ENCODE measurements at places on chromosomes 2 and 18.

DNA sequence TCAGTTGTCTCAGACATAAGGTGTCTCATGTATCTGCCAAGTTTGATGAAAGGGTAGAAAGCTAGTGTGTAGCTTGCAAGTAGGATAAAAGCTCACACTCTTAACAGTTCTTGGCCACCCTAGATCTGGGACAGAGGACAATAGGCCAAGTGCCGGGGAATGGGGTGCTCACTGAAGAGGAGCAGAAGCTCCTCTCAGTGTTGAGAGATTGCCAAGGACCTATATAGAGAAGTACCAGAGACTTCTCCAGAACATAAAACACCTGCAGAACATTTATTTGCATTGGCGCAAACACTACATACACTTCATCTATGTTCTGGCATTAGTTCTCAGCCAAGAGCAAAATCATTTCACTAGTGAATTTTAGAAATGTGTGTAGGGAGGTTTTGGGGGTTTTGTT, 2.9 kb upstream of the GTF3C3 start:
- no peak for DNase-seq

DNA sequence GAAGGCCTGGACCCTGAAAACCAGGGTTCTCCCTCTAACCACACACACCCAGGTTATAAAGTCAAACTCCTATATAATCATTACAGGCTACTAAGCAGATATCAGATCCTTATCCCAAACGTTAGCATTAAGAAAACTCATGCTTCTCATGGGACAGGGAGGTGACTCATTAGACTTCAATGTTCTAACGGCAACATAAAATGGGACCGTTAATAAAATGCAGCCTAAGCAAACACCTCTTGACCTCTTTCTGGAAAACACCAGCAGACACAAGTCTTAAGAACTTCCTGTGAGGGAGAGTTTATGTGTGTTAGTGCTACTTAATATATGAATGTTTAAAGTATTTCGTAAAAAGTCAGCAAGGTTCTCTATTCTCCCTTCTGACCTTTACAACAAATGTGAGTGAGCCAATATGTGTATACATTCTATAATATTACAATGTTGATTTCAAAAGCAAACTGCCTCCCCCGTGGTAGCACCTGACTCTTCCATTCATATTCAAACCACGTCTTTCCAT, 31.7 kb downstream of the LPIN2 start:
- DNase-seq: no peak

DNA sequence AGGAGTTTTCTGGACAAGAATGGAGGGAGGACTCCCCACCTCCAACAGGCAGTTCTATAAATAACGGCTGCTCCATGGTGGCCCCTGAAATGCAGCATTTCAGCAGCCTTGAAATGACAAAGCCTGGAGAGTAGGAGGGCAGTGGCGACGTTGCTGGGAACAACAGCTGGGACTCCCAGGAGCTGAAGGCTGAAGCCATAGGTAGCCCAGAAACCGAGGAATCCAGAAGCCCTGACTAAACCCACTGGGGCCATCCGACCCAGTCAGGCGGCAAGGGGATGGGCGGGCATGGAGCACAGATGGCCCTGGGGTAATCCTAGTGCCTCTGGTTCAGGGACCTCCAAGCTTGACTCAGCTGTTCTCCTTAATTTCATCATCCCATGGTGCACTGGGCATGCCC, 9.0 kb downstream of the PRKAG3 start:
- no peak for DNase-seq

DNA sequence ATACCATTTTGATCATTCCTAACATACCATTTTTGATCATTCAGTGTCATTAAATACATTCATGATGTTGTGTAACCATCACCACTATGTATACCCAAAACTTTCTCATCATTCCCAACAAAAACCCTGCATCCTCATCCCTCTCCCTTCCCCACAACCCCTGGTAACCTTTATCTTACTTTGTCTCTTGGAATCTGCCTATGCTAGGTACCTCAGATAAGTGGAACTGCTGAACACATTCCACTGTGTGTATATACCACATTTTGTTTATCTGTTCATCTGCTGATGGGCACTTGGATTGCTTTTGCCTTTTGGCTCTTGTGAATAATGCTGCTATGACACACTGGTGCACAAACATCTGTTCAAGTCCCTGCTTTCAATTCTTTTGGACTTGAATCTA, 83.8 kb upstream of the TFCP2L1 start:
- no peak for DNase-seq

- DNase-seq: no peak
Measured at GRCh38 chr18:2425426-2426317, 145.6 kb downstream of the METTL4 start.

DNA sequence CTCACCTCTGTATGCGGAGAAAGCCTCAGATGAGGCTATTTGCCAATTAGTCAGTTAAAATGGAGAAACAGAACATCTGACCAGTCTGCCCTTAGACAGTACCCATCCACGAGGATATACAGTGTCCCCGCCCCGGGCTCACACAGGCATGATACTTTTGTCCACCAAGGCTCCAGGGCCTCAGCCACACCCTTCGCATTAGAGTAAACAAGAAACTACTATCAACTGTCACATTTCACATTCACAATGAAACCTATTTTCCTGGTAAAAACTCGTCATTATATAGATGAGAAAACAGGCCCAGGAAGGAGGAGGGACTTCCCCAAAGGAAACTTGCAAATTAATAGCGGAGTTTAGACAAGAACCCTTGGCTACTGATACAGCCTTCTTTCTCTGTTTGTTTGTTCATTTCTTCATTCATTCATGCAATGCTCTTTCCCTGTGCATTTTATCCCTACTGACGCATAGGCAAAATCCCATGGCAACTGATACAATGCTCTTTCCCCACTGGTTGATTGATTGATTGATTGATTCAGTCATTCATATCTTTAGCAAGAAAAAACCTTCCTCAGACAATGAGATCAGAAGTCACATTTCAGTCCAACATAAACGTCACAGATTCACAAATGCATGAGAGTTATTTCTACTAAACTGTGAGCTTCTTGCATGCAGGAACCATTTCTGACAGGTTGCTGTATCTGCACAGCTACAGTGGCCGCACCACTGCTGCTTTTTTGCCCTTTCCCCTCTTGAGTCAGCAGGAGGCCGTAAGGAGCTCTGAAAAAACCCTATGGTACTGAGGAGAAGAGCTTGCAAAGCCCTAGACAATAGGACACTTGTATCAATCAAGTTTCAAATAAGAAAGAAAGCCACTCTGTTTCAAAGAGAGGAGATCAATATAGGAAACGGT, 777.1 kb downstream of the RNF144A start:
- no peak for DNase-seq

DNA sequence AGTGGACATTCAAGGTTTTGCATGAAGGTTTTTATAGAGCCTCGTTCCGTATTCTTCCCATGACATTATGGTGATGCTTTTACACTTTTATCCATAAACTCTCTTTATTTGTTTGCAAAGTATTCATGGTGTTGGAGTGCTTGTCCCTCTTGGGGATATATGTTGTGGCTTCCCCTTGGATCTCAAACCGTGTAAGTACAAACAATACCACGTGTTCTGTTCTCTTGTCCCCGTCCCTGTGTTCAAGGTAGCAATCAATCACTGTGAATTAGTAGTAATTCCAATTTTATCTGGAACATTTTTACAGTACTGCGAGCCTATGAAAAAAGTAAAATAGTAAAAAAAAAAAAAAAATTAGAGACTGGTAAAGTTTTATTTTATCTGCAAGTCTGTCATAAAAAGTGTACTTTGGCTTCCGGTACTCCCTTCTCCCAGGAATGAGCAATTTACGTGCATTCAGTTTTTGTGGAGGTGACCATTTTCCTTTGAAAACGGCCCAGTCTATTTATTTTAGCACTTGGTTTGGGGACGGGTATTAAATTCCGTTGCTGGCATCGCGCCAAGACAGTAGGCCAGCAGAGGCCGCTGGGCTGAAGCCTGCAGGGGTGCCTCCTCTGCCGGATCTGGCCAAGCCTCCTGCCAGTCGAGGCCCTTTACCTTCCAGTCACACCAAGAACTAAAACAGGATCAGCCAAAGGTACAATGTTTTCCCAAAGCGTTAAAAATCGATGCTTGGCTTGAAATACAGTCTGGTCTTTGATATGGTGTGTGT, 175.7 kb downstream of the SOCS6 start:
- peak; percentile 35 for DNase-seq

DNA sequence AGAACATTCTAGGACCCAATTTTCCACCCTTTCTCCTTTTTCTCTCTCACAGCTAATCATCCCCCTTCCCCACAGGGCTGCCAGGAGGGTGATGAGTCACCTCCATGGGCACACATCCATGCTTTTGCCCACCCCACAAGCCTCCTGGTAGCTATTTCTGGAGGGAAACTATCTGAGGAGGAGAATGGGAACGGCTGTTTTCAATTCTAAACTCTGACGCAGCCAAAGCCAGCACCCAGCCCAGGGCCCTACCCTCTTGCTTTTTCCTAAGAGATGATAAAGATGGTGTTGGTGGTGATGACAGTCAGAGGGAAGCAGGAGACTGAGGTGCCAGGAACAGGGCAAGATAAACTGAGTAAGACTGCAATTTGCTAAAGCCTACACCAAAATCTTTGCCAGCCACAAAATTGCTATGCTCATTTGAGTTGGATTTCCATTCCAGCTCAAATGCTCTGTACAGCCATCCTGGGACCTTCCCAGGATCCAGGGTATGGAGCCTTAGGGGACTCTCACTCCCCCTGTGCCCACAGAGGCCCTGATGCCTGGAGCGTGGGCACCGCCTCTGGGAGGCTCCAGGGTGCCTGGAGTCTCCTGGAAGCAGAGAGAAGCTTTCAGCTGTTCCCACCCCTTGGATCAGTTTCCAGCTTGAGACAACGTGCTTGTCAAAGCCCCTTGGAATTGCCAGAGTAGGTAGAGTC, 62.0 kb upstream of the FZD7 start:
- DNase-seq: no peak
